ENCODE measurements at places on chromosomes 3 and 15.

DNA sequence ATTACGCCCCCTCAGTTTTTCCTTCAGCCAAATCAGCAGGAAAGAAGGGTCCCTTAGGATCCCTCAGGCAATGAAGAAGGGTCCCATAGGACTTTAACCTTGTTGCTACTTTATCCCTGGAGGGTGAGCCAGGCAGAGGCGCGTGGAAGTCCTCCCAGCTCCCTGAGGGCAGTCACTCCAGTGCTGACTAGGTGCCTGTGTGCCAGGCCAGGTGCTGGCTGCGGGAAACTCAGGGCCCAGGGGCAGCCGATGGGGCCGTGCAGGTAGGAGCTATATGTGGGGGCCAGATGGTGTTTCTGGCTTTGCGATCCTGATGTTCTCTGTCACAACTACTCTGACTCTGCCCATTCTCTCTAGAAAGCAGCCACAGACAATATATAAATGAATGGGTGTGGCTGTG lies 42.8 kb upstream of the IQSEC1 start:
- peak; percentile 34 for DNase-seq

DNA sequence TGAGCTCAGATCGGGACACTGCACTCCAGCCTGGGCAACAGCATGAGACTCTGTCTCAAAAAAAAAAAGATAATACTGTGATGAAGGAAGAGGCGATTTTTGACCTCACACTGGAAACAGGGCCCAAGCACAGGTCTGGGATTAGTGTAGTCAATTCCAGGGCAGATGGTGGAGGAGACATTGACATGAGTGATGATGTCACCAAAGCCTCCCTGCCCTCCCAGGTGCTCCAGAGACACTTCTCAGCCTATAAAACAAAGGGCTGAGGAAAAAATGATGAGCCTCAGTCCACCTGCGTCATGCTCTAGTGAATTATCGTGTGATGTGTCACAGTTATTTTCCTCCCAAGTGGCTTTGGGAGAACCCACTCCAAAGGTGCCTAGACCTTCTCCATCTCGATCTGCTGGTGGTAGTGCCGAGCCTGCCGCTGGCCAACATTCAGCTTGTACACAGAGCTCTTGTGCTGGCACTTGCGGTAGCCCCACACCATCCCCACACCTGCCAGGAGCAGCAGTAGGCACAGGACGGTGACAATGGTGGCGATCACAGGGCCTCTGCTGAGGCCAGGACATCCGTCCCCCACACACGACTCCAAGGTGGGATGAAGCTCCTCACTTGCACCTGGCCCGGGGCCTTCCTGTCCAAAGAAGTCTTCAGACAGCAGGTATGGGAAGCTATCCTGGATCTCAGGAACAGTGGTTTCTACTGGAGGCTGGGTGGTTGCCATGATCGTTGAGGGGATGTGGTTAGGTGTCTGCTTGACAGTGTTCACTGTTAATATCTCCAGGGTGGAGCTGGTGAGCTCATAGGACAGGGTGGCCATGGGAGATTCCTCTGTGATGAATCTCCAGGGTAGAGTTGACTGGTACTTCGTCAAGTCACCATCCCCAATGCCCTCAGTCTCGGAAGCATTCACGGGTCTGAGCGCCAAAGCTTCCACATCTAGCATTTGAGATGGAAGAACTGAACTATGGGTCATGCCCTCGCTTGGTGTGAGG lies 38.8 kb downstream of the CRTAP start:
- no peak for DNase-seq

DNA sequence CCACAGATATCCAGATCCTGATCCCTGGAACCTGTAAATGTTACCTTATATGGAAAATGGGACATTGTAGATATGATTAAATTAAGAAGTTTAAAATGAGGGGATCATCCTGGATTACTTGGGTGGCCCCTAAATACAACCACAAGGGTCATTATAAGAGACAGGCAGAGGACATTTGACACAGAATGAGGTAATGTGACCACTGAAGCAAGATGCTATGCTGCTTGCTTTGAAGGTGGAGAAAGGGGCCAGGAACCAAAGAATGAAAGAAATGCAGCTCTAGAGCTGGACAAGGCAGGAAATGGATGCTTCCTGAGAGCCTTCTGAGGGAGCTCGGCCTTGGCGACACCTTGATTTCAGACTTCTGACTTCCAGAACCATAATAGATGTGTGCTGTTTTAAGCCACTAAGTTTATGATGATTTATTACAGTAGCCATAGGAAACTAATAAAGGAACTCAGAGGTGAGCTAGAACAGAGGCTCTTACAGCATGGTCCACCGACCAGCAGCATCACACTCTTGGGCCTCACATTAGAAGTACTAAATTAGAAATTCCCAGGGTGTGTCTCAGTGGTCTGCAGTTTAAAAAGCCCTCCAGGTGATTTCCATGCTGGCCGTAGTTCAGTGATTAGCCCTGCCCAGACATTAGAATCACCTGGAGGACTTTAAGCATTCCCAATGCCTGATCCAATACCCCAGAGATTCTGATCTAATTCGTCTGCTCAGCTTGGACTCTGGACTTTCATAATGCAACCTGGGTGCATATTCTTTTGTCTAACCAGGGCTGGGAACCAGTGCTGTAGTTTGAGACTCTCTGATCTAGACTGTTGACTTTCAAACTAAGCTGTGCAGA lies 7.5 kb downstream of the COLQ start:
- no peak for DNase-seq

- DNase-seq: no peak
Observed at GRCh38 chr15:78673476-78673875, 32.5 kb upstream of the CHRNB4 start.

GRCh38 chr15:83323296-83323711 lies 38.8 kb upstream of the BNC1 start:
- DNase-seq: no peak

- DNase-seq: no peak
Observed at GRCh38 chr3:54965746-54966145, 37.9 kb upstream of the LRTM1 start.

GRCh38 chr15:20352241-20353200 lies 189.1 kb downstream of the GOLGA6L6 start:
- DNase-seq: no peak

DNA sequence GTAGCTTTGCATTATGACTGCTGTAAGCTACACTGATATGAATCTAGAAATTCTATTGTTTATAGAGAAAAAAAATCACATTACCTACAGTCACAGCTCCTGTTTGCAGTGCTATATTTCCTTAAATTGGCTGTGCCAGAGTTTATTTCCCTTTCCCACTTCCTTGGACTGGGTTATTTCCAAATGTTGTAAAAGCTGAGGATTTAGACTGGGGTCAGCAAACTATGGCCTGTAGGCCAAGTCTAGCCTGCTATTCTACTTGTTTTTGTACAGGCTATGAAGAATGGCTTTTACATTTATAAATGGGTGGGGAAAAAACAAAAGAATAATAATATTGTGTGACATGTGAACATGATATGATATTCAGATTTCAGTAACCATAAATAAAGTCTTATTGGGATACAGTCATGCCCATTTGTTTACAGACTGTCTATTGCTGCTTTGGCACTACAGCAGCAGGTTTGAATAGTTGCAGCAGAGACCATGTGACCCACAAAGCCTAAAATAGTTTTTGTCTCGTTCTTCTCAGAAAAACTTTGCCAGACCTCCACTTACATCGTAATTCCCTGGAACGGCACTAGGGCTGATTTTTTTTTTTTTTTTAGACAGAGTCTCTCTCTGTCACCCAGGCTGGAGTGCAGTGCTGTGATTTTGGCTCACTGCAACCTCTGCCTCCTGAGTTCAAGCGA lies 7.8 kb downstream of the GLDN start:
- DNase-seq: no peak

GRCh38 chr15:33451385-33451784 lies 140.6 kb downstream of the RYR3 start:
- DNase-seq: no peak

DNA sequence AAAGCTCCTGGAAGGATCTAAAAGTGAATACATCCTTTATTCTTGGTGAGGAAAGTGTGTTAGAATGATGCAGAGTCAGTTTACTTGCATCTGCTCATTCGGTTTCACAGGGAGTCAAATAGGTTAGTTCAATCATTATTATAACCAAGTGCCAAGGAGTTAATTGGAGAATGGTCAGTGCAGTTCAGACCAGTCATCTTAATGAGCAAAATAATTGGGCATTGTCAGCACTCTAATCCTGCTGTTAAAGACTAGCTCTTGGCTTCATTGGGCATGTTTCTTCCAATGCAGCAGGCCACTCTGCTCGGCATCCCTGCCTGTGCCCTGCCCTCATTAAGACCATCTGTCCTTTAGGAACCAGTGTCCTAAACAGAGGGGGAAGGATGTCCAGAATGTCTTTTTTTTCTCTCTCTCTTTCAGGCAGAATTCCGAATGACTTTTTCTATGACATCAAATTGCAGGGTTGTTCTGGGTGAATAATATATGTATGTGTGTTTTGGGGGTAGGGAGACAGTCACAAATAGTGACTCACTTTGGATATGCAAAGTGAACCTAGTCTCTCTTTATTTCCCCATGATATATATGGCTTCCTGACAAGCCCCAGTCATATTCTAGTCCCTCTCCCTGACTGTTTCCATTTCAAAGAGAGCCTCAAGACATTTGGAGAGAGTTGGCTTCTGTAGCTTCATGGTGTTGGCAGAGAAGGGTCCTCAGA lies 205.4 kb upstream of the TRIM42 start:
- no peak for DNase-seq

GRCh38 chr15:74845581-74845980 lies 2.6 kb upstream of the ULK3 start:
- no peak for DNase-seq

- DNase-seq: no peak
Observed at GRCh38 chr15:41465822-41466421, 27.8 kb upstream of the ITPKA start.
